Left ventricle myocardium inferior (tissue), 1 donor: ENCODE measurements at places on chromosomes 16 and 17.

DNA sequence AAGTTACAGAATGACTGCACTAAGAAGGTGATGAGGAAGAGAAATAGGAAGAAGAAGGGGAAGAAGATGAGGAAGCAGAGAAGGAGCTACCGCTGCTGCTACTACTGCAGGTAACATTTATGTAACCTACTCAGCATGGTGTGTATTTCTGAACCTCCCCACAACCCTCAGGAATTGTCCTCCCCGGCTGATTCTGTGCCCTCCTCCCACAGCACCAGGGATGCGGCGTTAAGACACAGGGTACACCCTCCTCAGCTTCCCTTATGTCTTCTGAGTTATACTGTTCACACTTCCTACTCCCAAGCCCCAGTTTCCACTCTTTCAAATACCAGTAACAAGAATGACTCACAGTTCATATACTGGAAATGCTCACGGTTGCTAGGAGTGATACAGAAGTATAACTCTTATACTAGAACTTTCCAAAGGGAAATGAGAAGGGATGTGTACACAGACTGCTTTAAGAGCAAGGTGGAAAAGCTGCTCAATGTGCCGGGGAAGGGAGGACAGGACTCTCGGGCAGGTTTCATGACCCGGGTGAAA, 224.5 kb upstream of the PSMD7 start:
- no peak for DNase-seq

DNA sequence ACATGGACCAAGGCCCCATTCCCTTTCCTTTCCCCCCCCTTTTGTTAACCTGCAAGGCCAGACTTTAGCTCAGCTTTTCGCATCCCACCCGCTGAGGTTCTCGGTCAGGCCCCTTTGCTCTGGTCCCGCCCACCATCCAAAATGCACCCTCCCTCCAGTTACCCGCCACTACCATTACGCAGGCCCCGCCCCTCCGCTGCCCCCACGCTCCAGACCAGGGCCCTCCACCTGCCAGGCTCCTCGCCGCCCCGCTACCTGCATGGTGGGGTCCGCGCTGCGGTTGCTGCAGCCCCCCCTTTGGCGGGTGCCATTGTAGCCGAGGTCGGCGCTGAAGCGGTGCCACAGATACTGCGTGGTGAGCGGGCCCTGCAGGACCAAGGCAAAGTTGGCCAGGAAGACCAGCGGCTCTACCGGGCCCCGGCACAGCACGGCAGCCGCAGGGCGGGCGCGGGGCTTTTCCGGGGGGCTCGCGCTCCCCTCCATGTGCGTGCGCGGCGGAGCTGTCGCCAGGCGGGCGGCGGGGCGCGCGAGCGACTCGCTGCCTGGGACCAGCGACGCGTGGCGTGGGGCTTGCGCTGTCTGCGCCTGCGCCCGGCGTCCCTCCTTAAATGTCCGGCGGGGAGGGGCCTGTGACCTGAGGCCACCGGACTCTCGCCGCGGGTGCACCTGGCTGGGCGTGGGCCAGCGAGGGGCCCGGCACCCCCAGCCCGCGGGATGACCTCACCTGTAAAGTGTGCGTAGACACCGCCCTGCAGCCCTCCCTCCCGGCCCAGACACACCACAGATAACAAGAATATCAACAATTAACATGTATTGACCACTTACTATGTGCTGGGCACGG, at the start of gene SLC46A1:
TSS of gene SLC46A1 (minus strand) at position 581 of the 841 bp plus-strand sequence. CDS start at position 483, 98 bp downstream.
- peak; percentile 64 for DNase-seq

- DNase-seq: no peak
Measured at GRCh38 chr16:53999841-54000240, 286.7 kb downstream of the IRX3 start.

DNA sequence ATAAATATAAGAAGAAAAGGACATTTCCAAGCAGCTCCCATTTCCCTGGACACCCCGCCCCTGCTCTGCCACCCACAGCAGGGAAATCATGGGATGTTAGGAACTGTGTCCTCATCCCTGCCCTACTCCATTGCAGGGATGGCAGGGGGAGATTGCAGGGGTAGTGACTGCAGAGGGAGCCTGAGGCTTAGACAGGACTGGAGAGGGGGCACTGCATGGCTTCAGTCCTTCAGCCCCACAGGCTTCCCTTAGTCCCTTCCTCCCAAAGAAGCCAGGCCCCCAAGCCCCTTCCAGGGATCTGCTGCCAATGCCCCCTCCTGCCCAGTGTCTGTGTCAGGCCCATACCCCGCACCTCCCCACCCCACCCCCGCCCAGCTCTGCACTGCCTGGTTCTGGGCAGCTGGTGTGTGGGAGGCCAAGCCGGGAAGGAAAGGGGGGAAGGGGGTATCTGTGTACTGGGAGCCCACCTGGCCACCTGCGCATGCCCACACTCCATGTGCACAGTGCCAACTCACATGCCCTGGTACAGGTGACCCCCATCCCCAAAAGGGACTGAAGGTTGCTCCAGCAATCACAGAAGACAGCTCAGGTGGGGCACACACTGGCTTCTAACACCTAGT, 3.3 kb downstream of the RUNDC3A start:
- DNase-seq: no peak

- DNase-seq: no peak
Measured at GRCh38 chr16:10352262-10352661, 33.6 kb upstream of the ATF7IP2 start.

GRCh38 chr16:78445818-78446217, 346.4 kb downstream of the WWOX start:
- DNase-seq: no peak

DNA sequence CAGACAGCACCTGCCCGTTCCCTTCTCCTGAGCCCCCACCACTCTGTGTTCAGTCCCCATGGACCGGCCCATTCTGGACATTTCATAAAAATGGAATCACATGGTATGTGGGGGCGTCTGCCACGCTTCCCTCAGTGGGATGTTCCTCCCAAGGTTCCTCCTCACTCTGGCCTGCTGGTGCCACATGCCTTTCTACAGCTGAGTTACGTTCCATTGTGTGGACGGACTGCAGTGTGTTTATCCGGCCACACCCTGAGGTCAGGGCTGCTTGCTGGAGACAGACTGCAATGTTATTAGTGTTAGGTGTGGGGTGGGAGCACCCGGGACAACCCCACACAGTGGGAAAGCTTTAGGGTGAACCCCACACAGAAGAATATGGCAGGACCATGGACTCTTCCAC, 5.9 kb upstream of the AATK start:
- no peak for DNase-seq

GRCh38 chr16:69293401-69293800, 17.7 kb upstream of the VPS4A start:
- no peak for DNase-seq
